Neural crest cell (in vitro differentiated cells): ENCODE measurements at places on chromosomes 12 and 14. TPM values are rescaled to one million over a fixed set of nuclear protein-coding genes. Genes with fewer than 3 reads are reported as not detected.

Gene ART4
- total RNA-seq, result not detected in 2 replicates

DNA sequence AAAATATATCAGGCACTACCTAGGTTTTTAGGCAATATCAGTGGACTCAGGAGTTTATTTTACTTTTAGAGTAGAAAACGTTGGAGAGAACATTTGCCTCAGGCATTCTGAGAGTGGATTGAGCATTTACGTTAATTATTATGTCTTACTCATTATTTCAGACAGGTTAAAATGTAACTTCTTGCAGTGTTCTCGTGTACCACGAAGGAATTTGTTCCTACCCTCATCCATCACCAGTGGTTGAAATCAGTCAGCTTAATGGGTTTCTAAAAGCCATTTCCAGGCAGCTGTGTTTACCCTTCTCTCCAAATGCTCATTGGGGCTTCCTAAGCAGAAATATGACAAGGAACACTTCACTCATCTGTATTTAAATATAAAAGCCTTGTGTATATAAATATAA, 9.1 kb upstream of the LDHB start:
- H3K4me3 ChIP-seq, result no peak overlapping the region
- DNase-seq, result no peak
- no peaks in the 10 kb centered on the region for H3K27me3 ChIP-seq
- no peaks in the 10 kb centered on the region for H3K36me3 ChIP-seq

Gene RNU4-1
- 4,497 and 4,941 TPM in 2 replicates for total RNA-seq

Gene RNASE4
- 2.6 TPM in 2 replicates for total RNA-seq

DNA sequence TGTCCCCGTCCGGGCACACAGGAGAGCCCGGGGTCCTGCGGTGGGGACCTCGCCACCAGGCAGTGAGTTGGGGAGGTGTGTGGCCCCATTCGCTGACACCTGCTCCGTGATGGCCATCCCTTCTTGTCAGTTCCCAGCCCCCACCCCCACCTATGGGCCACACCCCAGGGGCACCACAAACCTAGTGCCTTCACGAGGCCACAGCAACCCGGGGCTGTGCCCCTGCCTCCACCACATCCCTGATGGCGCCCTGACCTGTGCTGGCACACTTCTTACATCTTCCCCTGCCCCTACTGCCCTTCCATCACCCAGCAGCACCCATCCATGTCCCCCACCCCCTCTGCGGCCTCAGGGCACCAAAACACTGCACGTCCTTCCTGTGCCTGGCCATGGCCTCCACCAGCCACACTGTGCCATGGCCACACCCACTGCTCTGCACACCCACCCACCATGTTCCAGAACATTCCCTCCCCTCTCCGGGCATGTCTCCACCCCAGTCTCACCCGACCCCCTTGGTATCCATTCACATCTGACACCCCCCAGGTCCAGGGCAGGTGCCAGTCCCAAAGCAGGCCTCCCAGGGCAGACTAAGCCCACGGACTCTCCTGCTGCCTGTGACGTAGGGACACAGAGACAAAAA, 24.4 kb downstream of the JAG2 start:
- H3K4me3 ChIP-seq, result no peak overlapping the region
- H3K27me3 ChIP-seq, result no peaks in the 10 kb centered on the region
- H3K27ac ChIP-seq, result no peak overlapping the region
- H3K4me1 ChIP-seq, result no peaks in the 10 kb centered on the region
- DNase-seq, result no peak
